ENCODE measurements at places on chromosomes 7 and 10.
A peak's percentile ranks its signal among the peaks of the same experiment; 100 is the strongest.

DNA sequence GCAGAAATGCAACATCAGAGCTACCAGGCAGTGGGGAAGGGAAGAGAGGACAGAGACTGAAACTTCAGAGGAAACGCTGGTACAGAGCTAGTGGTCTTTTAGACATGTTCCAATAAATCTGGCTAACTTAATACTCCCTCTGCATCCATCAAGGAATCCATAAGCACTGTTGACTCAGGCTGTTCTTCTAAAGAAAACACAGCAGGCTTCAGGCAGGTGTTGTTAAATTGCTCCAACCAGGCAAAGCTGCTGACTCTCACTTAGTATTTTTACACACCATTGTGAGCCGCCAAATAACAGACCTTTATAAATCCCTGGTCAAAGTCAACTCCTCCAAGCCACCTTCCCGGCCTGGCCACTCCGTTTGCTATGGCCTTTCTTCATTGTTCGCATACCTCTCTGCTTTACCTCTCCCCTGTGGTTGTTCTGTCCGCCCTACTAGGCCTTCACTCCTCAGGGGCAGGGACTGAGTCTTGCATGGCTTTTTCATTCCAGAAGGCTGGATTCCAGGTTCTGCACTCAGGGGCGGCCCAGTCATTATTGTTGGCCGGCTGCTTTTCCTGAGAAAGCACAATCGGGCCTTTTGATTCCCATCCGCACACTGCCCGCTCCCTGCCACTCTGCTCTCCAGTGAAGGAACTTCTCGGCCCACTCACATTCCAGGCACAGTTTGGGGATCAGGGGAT lies 18.4 kb downstream of the CREB3L2 start:
- DNase-seq, result no peak

GRCh38 chr10:131211146-131211545 lies 100.4 kb downstream of the TCERG1L start:
- DNase-seq, result no peak

GRCh38 chr7:25288556-25289307 lies 60.4 kb upstream of the NPVF start:
- no peak for DNase-seq

- no peak for DNase-seq
These were observed 246.1 kb downstream of the RPS24 start for GRCh38 chr10:78279756-78280155.

GRCh38 chr7:16318989-16319915 lies 102.1 kb downstream of the CRPPA start:
- DNase-seq, result no peak

DNA sequence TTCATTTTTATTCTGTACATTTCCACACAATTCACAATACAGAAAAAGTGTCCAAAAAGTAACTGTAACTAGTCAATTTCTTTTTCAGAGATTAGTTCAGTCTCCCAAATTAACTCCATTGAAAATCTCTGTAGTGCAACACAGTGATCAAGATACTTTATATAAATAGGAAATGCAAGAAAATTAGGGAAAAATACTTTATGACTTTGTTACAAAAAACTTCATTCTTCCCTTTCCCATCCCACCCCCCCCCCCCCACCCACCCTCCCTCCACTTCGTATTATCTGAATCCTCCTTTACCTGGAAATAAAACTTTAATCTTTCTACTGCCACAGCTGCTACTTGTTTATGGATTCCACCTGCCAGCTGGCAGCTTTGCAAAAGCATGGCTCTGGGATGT lies 37.5 kb upstream of the PTN start:
- DNase-seq, result no peak

GRCh38 chr10:110039254-110039653 lies 31.5 kb downstream of the ADD3 start:
- no peak for DNase-seq

DNA sequence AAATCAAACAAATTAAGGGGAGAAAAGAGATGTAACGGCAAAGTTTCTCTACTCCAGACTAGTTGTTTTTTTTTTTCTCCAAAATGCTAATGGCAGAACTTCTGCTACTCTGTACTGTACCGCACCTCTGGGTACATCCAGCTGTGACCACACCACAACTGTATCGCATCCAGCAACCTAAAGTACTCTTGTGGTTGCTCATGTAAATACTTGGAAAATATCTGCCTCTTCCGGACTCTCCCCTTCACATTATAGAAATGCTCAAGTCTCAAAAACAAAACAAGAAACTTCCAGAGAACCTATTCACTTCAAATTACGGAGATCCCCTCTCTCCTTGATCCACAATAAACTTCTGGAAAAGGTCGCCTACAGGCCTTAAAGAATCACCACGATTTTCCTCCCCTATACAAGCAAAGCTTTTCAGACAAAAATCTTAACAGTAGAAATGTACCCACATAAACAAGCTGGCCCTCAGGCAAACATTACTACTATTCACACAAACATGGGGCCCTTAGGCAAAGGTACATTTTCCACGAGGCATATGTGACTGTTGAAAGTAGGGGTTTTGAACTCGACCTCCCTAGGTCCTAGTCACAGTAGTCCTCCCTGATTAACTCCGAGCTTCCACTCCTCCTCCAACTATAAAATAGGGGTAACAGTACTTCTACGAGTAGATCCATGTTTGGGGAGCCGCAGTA lies 222.9 kb upstream of the MKLN1 start:
- DNase-seq, result no peak

DNA sequence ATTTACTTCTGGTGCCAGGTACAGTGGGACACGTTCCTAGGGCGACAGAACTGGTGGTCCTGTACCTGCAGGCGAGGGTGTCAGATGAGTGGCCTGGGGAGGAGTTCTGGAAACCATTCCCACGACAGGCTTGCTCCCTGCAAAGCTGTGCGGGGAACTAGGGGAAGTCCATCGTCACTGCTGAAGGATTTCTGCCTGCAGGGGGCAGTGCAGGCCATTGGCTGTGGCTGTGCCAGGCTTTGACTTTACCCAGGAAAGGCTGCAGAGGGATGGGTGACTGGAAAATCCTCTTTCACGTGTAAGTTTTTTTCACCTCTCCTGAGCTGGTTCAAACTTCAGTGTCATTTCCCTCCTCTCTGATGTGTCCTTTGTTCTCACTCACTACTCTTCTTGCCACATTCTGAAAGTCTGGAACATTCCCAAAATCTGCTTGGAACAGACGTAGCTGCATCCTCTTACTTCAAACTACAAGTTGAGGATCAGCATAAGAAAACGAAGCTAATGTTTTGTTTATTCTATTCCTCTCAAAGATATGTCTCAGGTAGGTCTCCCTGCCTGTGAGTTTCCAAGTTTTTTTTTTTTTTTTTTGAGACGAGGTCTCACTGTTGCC lies 126.5 kb downstream of the SH2D4B start:
- peak; percentile 22 for DNase-seq

DNA sequence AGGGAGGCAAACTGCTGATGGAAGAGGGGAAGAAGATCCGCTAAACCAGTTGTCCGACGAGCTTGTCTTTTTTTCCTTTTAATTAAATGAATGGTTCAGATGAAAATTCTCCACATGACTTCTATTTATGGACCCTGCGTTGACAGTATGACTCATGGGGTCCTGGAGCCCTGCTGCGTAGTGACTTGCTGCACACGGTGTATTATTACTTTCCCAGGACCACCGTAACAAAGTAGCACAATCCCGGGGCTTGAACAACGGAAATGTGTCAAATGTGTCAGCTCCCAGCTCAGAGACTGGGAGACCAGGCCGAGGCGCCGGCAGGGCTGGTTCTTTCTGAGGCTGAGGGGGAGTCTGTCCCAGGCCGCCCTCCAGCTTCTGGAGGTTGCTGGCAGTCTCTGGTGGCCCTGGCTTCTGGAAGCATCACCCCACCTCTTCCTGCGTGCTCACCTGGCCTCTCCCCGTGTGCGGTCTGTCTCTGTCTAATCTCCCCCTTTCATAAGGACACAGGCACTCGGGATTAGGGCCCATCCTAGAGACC lies 33.8 kb upstream of the MNX1 start:
- no peak for DNase-seq

DNA sequence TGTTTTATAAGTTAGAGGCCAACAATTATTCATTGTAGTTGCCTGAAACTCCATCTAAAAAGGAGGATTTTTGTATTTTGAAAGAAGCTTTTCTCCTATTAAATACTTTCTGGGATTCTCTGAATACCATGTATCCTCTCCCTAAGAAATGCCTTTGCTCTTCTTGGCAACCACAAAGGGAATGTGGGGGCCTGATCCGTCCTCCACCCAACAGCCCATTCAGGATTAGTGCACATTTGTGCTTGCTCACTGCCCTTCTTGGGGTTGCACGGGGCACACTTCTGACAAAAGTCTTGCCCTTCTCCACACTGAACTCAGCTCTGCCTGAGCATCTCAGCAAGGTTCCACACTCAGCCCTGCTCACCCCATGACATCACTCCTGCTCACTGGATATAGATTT lies 194.2 kb downstream of the SLC25A13 start:
- DNase-seq, result no peak

GRCh38 chr7:99920149-99920548 lies 819 bp upstream of the TRIM4 start:
- DNase-seq, result no peak

DNA sequence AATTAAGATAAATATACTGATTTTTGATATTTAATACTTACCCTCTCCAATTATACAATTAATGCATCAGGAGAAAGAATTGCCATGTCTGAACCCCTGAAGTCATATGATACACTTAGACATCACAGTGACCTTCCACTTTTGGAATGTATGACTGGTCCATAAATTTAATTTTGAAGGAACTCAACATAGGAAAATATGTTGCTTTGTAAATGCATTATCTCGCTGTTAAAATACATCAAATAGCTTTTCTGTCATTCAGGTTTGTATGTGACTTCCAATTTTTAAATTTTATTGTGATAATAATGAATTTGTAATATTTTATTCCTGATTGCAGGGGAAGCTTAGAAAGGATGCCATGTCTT lies 631.9 kb upstream of the ANKRD30A start:
- DNase-seq, result no peak

DNA sequence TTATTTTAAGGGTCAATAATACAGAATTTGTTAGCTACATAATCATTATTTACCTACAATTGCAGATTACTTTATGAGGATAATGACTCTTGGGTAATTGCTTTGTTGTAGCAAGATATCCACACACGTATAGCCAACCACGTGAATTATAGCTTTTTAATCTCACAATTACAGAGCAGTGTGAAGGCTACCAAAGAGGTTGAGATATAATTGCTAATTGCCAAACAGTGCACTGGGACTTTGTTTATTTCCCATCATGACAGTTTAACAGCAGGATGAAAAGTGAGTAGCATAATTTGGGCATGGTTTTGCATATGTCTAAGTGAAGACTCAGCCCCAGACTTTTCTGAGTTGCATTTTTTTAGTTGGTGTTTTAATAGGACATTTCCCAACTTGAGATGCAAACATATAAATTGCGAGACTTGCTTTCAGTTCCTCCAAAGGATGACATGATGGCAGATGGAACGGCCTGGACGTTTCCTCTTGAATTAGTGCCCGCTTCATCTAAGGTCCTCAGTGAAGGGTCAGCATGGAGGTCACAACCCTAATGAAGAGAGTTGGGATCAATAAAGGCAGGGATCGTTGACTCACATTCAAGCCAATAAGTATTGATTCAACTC lies 180.7 kb upstream of the GPR26 start:
- no peak for DNase-seq

- DNase-seq, result no peak
These were observed 265.6 kb downstream of the PHF14 start for GRCh38 chr7:11239316-11239715.

DNA sequence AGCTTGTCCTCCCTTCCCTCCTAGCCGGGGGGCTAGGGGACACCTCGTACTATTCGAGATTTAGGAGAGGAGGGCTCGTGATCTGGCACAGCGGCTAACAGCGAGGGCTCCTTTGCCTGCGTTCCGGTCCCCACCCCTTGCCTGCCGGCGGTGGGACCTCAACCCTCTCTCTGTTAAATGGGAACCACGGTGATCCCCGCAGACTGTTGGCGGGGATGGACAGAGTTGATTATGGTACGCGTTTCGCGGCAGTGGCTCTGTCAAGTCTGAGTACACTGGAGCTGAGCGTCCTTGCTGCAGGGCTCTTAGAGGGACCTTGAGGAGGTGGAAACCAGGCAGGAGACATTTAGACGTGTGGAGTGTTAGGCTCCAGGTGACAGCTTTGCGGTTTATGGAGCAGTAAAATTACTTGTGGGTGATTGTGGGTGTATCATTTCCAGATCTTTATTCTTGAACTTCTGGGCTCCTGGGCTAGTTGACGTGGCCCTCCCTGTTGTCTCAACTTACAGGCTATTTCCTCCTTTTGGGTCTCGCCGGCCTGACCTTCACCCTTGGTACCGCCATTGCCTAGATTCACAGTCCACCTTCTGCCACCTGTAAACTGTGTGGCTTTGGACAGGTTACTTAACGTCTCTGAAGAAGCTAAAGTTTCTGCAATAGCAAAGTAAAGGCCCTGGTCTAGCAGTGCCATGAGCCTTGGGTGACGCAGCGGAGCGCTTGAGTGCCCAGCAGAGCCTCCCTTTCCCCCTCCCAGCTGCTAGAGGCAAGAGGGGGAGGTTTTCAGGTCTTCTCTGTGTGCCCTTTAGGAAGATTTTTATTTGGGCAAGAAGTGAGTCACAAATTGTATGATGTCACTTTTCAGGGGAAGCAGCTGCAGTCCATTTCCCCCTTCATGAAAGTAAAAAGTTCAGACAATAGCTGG lies 739 bp downstream of the CASP7 start:
- DNase-seq, result no peak

- no peak for DNase-seq
These were observed 63.5 kb downstream of the GRK5 start for GRCh38 chr10:119270762-119271366.
